ENCODE measurements at places on chromosomes 13 and 19.

- DNase-seq, result no peak
Observed at GRCh38 chr13:72303941-72304746, 423.3 kb downstream of the MZT1 start.

DNA sequence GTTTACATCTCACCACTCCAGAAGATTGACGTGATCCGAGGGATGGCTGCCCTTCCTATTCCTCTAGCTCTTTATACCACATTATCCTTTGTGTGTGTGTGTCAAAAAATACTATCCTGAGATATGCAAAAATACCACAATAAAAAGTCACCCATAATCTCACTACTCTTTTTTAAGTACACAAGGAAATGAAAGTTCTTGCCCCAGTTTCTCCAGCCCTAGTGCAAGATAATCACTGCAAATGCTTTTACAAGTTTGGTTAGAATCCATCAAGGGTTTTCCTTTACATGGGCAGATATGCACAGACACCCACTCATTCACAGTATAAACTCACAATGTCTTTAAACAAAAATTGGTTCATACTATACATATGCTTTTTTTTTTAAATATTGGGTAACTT is 89.3 kb downstream of the DIAPH3 start:
- DNase-seq, result no peak

GRCh38 chr13:26964278-26965250 is 204.0 kb upstream of the GPR12 start:
- no peak for DNase-seq

DNA sequence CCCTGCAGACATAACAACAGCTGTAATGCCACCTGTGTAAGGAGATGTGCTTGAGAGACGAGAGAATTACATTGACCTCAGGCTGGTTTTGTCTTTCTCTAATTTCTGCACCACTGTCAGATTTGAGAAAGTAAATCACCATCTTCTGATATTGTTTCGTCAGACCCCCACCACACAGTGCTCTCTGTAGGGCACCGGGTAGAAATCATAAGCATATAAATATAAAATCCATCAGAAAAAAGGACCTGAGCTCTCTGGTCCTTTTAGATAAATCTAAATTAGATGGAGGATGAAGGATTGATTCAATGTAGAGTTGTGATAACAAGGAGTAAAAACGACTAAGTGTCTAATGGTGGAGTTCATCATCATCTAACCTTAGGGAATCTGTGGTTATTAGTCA is 1981.0 kb upstream of the PRR20A start:
- no peak for DNase-seq

DNA sequence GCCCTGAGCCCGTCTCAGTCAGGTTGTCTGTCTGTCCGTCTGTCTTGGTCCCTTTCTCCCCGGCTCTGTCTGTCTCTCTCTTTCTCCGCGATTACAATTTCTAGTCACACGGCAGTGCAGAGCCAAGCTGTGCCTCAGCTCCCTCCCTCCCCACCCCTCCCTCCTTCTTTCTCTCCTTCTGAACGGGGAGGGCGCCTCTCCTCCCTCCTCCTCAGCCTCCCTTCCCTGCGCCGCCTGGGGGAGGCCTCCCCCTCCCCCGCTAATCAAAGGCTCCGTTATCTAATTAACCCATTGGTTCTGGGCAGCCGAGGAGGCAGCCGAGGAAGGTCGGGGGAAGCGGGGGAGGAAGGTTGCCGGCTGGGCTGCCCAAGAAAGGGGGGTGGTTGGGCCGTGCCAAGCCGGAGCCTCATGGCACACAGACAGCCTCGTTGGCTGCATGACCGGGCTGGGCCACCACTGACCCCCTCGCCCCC is 16.5 kb downstream of the LRRC4B start:
- DNase-seq, result no peak

- no peak for DNase-seq
Observed at GRCh38 chr19:39473443-39473960, 7.1 kb upstream of the TIMM50 start.

DNA sequence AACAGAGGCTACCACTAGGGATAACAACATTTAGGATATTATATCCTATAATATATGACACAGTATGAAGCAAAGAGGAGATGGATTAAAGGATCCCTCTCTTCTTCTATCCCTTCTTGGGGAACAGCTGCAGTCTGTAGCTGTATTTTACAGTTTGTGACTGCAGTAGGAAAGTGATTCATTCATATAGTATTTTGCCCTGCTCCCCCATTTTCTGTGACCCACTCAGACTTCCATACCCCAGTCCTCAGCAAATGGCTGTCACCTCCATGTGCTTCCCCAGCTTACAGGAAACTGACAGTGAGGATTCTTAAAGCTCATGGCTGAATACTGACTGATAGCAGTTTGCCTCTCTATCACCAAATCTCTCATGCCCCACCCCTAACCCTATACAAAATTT is 27.5 kb downstream of the MICU2 start:
- no peak for DNase-seq

- no peak for DNase-seq
Observed at GRCh38 chr13:52765611-52766390, 26.2 kb upstream of the CNMD start.

DNA sequence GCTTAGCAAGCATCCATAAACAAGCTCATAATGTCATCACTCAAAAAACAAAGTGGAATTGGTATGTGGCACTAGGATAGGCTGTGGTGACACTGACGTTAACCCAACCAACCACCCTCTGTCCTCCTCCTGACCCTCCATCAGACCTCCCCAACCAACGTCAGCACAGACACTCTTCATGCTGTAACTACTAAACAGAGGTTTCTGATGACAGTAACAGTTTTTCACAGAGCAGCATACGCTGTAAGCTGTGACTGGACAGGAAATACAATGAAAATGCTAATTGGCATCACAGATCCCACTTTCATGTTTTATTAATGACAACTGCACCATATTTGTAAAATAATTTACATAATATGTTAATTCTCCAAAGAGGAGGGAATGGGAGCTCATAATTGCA is 238.0 kb downstream of the IRS2 start:
- no peak for DNase-seq

DNA sequence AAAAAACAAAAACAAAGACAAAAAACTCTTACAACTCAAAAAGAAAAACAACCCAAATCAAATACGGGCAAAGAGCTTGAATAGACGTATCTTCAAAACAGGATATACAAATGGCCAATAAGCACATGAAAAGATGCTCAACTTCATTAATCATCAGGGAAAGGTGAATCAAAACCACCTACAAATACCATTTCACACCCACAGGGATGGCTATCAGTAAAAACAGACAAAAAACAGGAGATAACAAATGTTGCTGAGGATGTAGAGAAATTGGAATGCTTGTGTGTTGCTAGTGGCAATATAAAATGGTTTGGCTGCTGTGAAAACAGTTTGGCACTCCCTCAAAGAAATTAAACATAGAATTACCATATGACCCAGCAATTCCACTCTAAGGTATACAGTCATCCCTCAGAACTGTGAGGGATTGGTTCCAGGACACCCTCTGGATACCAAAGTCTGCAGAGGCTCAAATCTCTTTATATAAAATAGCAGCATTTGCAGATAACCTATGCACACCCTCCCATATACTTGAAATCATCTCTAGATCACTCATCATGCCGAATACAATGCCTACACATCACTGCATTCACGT is 29.7 kb downstream of the MLLT1 start:
- no peak for DNase-seq

DNA sequence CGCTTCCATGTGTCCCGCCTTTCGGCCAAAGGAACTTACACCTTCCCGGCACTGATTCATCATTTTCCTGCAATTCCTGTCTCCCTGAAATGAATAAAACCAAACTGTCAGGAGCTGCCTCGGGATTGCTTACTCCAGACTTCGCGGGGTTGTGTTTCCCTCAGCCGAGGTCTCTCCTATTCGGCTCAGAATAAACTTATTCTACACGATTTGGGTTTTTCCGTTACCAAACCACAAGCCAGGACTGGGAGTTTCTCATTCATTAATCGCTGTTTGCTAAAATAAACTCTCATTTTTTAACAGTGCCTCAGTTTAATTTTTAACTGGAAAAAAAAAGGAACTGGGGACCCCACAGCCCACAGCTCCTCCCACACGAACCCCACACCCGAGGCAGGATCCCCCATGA is 667 bp downstream of the ZNF878 start:
- DNase-seq, result no peak

- no peak for DNase-seq
Observed at GRCh38 chr13:36357231-36357630, 11.0 kb upstream of the SPART start.

- no peak for DNase-seq
Observed at GRCh38 chr13:114142640-114143490, 10.4 kb upstream of the RASA3 start.

DNA sequence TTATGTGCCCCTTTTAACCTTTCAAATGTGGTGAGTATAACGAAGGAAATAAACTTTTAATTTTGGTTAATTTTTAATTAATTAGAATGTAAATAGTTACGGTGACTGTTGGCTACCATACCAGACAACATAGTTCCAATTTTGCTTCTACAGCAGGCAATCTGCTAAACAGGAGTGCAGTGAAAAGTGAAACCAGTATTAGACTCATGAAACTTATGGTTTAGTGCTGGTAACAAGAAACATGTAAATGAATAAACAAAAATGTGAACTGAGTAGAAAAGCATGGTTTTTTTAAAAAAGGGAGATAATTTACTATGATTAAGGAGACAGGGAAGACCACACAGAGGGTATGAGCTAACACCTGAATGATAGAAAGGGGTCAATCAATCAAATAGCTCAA is 478.4 kb downstream of the PCDH9 start:
- no peak for DNase-seq

DNA sequence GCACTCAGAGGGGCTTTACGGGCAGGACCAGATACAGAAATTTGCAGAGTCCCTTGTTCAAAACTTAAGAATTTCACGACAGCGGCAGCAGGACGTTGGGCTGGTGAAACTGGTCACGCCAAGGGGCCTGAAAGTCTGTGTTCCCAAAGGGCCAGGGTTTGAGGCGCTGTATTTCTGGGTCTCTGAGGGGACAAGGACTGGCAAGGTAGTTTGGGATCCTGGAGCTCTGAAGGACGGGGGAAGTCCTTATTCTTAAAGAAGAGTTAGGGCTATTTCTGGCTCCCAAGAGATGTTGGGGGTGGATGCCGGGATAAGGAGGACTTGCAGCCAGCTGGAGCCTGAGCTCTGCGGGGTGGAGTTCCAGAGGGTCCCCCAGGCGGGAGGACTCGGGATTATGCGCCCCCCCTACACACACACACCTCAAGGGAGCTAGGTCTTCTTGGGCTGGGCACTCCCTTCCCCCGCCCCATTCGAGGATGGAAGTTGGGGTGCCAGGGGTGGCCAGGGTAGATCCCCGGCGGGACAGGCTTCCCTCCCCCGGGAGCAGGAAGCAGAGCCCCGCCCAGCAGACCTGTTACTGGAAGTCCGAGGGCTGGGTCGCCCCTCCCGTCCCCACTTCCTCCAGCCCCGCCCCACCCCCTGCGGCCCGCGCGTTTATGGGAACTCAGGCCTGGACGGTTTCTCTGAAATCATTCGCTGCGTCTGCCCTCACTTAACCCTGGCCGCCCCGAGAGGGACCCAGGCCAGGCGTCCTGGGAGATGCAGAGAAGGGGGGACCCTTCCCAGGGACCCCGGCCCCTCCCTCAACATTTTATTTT is 5.6 kb downstream of the BCL3 start:
- peak; percentile 51 for DNase-seq

DNA sequence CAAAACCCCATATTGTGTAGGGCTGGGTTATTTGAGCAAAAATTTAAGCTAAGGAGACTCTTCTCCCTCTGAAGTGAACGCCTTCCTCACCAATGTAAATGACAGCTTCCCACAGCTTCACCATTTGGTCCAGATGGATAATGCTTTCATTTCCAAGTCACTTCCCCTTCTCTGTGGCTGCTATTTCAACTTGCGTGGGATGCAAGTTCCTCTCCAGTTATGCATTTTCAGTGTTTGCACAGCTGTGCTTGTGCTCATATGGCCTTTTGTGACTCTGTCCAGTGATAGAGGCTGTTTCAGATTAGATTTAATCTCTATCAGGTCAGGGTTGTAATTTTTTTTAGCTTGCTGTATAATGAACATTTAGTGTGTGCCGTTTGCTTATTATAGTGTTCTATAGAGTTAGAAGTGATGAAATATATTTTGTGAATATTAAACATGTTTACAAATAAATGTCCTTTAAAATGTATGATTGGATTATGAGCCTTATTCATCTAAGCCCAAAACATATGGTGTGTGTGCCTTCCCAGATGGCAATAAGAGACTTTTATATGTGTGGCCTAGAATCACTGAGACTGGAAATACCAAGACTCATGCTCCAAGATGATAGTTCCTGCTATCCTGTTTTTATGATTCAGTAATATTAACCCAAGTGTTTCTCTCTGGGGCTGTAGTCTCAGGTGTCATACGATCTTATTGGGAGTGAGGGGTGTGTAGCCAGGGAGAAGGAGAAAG is 86.6 kb downstream of the TNFRSF19 start:
- DNase-seq, result no peak

DNA sequence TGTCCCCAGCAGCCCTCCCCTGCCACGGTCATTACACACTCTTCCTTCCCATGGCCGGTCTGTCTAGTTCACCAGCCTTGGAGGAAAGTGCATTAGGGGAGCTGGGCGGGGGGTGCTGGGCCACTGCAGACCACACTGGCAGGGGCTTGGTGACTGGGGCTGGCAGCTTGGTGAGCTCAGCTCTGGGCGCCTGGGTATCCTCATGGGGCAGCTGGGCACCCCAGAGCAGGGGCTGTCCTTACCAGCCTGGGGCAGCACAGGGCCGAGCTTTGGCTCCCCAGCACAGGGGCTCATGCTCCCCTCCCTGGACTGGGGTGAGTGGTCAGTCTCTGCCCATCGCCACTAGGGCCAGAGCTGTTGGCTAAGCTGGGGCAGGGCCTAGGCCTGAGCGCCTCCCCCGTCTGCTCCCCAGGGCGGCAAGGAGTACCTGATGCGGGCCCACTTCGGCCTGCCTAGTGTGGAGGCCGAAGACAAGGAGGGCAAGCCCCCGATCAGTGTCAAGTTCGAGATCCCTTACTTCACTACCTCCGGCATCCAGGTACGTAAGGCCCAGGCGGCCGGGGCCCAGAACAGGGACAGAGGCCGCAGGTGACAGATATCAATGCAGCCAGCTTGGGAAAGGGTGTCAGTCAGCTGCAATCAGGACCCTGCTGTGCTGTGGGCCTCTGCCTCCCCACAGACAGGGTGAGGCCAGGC is 35.5 kb downstream of the AP1M1 start:
- no peak for DNase-seq

GRCh38 chr19:39445196-39446111 is at the start of gene SUPT5H:
SUPT5H (plus strand) TSS chr19:39445582; CDS start chr19:39445891, 309 bp downstream.
- DNase-seq, result peak; percentile 94
